ENCODE measurements at places on chromosomes 6 and 20. TPM values are rescaled to one million over a fixed set of nuclear protein-coding genes. Genes with fewer than 3 reads are reported as not detected.

The DPPA5 gene
- not detected for total RNA-seq

The LY6G6D gene
- not detected for total RNA-seq

The NNAT gene
- total RNA-seq = not detected

DNA sequence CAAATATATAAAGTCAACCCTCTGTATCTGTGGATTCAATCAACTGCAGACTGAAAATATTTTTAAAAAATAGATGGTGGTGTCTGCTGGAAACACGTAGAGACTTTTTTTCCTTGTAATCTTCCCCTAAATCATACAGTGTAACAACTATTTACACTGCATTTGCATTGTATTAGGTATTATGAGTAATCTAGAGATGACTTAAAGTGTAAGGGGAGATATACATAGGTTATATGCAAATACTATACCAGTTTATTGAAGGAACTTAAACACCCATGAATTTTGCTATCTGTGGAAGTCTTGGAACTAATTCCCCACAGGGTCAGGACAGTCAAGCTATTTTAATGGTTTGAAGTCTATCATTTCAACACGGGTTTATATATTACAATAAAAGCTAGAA lies 10.2 kb downstream of the HDAC2 start:
- no peak for DNase-seq

- no peak for DNase-seq
Measured at GRCh38 chr6:39816747-39817146, 24.6 kb downstream of the DAAM2 start.

DNA sequence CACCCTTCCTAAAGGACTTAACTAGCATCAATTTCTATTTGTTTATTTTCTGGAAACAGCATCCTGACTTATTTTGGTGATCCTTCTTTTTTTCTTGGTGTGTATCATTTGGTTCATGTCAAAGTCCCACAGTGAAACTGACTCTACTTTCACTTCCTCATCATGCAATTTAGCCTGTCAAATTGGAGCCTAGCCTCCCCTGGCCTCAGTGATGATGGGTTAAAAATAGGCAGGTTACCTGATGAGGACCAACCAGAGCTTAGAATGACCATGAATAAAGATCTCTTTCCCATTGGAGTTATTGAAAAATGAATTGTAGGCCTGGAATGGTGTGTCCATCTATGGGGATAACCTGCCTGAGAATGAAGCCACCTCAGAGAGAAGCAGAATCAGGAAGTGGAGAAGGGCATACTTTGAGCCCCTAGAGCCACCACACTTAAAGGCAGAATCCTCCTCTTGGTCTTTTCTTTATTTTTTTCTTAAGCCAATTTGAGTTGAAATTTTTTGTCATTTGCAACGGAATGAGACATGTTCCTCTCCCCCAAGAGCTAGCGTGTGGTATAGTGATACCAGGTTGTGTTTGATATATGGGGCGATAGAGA lies 105.6 kb downstream of the BTBD3 start:
- DNase-seq = no peak

DNA sequence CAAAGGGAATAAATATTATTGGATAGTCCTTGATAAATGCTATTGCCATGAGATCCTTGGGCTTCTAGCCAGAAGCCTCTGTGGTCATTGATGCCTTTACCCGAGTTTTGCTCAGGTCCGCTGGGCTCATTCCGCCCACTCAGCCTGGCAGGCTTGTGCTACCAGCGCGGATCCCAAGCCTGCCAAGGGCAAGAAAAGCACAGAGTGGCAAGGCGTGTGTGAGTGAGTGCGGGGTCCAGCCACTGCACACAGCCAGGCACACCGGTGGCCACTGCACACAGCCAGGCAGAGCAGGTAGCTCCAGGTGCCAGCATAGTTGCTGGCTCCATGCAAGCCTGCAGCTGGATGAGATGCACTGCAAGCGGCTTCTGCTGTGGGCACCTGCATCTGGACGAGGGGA lies 38.7 kb downstream of the STK38 start:
- DNase-seq = no peak

DNA sequence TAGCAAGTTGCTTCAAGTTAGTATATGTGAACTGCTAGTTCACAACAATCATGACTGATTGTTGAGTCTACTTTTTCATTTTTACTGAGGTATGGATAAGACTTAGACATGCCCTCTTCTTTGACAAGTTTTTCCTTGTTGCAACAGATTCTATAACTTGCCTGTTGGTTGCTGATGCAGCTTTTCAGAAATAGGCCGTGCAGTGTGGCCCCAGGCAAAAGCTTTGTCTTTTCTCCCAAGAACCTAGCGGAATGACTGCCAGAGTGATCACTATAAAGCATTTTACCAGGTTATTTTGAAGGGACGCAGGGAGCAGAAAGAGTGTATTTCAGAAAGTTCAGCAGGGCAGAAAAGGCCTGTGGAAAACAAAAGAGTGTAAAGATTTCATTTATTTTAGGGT lies 16.0 kb downstream of the HECA start:
- DNase-seq = no peak
